ENCODE measurements at places on chromosomes 7 and 10. TPM values are rescaled to one million over a fixed set of nuclear protein-coding genes. Genes with fewer than 3 reads are reported as not detected.

CFAP70 gene
- 0.51 TPM for total RNA-seq

FRMD4A gene
- total RNA-seq: 65.5 TPM

TAS2R4 gene
- total RNA-seq: 0.33 TPM

CALD1 gene
- total RNA-seq: 0.54 TPM

ZNF804B gene
- total RNA-seq: not detected

LRRD1 gene
- not detected for total RNA-seq

HECW1 gene
- total RNA-seq: 0.21 TPM

OR2A7 gene
- total RNA-seq: 2.3 TPM

SH2D4B gene
- total RNA-seq: 0.19 TPM

FEZF1 gene
- not detected for total RNA-seq

CFAP43 gene
- not detected for total RNA-seq

CALY gene
- not detected for total RNA-seq

NODAL gene
- 0.11 TPM for total RNA-seq

HABP2 gene
- 0.16 TPM for total RNA-seq

PNLIPRP2 gene
- 0.53 TPM for total RNA-seq

SLC18A2 gene
- not detected for total RNA-seq

OPN4 gene
- total RNA-seq: not detected

NOS3 gene
- total RNA-seq: 0.32 TPM

TFR2 gene
- total RNA-seq: 7.2 TPM

DNAJC12 gene
- total RNA-seq: 2.1 TPM

GALNT17 gene
- total RNA-seq: 0.15 TPM

ADCYAP1R1 gene
- not detected for total RNA-seq

GIMAP1 gene
- total RNA-seq: 1.3 TPM

CALML3 gene
- not detected for total RNA-seq

CCDC3 gene
- total RNA-seq: 0.08 TPM

LIPM gene
- not detected for total RNA-seq

CCL26 gene
- not detected for total RNA-seq

HYAL4 gene
- total RNA-seq: 0.37 TPM

CUTC gene
- 25.7 TPM for total RNA-seq

MORN4 gene
- total RNA-seq: 2.2 TPM

SAMD9L gene
- total RNA-seq: 29.9 TPM

TMEM106B gene
- total RNA-seq: 12.1 TPM

SPDYE3 gene
- not detected for total RNA-seq

GRID2IP gene
- total RNA-seq: not detected

EBLN1 gene
- not detected for total RNA-seq

ACTR3C gene
- total RNA-seq: 3.5 TPM

FKBP6 gene
- not detected for total RNA-seq

SRRM3 gene
- total RNA-seq: 0.15 TPM
